Sigmoid colon (tissue), 7 donors: ENCODE measurements at places on chromosomes 7 and 10. TPM values are rescaled to one million over a fixed set of nuclear protein-coding genes. Genes with fewer than 3 reads are reported as not detected.

- DNase-seq = no peak
- no peak overlapping the region for H3K27ac ChIP-seq
- peaks cover 1% of the 10 kb centered on the region for H3K4me1 ChIP-seq
- no peak overlapping the region for H3K4me3 ChIP-seq
These were observed 6.7 kb downstream of the ZNF518A start for GRCh38 chr10:96136810-96137209.

DNA sequence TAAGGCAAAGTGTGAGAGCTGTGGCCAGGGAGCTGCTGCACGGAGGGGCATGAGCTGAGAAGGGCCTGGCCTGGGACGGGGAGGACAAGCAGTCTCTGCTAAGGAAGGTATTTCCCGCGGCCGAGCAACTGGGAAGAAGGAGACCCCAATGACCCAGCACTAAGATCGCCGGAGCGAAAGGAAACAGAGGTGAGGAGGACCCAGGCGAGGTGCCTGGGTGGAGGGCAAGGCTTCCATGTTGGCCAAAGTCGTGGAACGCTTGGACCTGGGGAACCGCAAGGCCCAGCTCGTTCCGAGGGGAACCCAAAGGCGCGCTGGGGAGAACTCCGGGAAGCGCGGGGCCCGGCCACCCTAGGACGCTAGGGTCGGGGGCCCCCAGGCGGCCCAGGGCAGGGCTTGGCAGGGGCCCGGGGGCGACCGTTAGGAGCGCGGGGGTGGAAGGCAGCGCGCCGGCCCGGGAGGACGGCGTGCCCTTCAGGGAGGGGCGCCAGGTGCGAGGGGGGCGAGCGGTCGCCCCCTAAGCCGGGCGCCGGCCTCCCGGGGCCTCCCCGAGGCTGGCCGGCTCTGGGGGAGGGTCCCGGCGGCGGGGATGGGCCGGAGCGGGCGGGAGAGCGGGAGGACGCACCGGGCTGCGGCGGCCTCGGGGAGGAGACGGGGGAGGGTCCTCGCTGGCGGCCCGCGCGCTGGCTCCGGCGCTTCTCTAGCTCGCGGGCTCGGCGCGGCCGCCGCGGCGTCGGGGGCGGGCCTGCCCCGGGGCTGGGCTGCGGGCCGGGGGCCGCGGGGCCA, 545 bp downstream of the GIGYF1 start:
- peak overlapping the region; percentile 99 for H3K4me3 ChIP-seq
- H3K36me3 ChIP-seq = peaks cover 10% of the 10 kb centered on the region
- H3K4me1 ChIP-seq = no peaks in the 10 kb centered on the region
- DNase-seq = peak; percentile 69
- no peaks in the 10 kb centered on the region for H3K27me3 ChIP-seq

- no peak overlapping the region for H3K27ac ChIP-seq
- no peaks in the 10 kb centered on the region for H3K27me3 ChIP-seq
- H3K36me3 ChIP-seq = no peaks in the 10 kb centered on the region
- H3K4me3 ChIP-seq = no peak overlapping the region
- no peaks in the 10 kb centered on the region for H3K4me1 ChIP-seq
- no peak for DNase-seq
These were observed 115.9 kb upstream of the ADAM12 start for GRCh38 chr10:126504063-126504760.

GRCh38 chr10:128680116-128680515, 553.9 kb upstream of the MKI67 start:
- no peak for DNase-seq
- H3K36me3 ChIP-seq = no peaks in the 10 kb centered on the region
- no peak overlapping the region for H3K4me3 ChIP-seq

DNA sequence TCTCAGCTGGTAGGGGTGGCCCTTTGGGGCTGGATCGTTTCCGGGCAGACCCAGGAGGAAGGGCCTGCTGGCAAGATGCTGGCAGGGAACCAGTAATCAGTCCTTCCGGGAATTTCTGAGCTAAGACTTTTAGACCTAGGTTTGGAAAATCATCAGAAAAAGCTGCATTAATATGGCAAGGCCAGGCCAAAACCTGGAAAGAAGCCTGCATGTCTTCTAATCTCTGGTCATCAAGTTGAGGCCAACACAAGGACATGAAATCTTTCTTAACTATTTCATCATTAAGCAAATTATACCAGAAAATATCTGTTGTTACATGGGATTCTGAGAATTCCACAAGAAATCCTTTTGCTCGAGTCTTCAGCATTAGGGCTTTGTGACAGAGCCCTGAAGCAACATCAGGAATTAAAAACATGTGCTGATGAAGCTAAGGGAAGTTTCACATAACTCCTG, 19.9 kb downstream of the CPA1 start:
- H3K27ac ChIP-seq = no peak overlapping the region
- H3K4me1 ChIP-seq = peaks cover 23% of the 10 kb centered on the region
- no peak for DNase-seq

GRCh38 chr7:98669329-98670000, 52.4 kb downstream of the NPTX2 start:
- H3K27ac ChIP-seq = no peak overlapping the region
- no peaks in the 10 kb centered on the region for H3K4me1 ChIP-seq
- no peaks in the 10 kb centered on the region for H3K36me3 ChIP-seq
- H3K4me3 ChIP-seq = no peak overlapping the region
- DNase-seq = no peak
- H3K27me3 ChIP-seq = no peaks in the 10 kb centered on the region

- H3K4me1 ChIP-seq = no peaks in the 10 kb centered on the region
- H3K36me3 ChIP-seq = no peaks in the 10 kb centered on the region
- H3K27me3 ChIP-seq = no peaks in the 10 kb centered on the region
These were observed 343.0 kb downstream of the CRPPA start for GRCh38 chr7:16078076-16078952.

Gene SORBS1
- 1,403 TPM for total RNA-seq

Gene NFE2L3
- total RNA-seq = 2.1 TPM

- H3K27ac ChIP-seq = no peak overlapping the region
- no peaks in the 10 kb centered on the region for H3K27me3 ChIP-seq
- no peak for DNase-seq
- no peaks in the 10 kb centered on the region for H3K4me1 ChIP-seq
- no peaks in the 10 kb centered on the region for H3K36me3 ChIP-seq
- H3K4me3 ChIP-seq = no peak overlapping the region
These were observed 38.8 kb downstream of the CDHR3 start for GRCh38 chr7:106001886-106002285.

Gene BRAT1
- total RNA-seq = 20.0 TPM

Gene DGKB
- 8.2 TPM for total RNA-seq

GRCh38 chr7:27176524-27176845, 2.4 kb upstream of the HOXA10 start:
- H3K4me3 ChIP-seq = peak overlapping the region; percentile 80
- H3K4me1 ChIP-seq = peaks cover 47% of the 10 kb centered on the region
- DNase-seq = no peak

GRCh38 chr7:26052706-26053105, 99.3 kb upstream of the NFE2L3 start:
- no peaks in the 10 kb centered on the region for H3K27me3 ChIP-seq
- no peak overlapping the region for H3K27ac ChIP-seq
- no peaks in the 10 kb centered on the region for H3K36me3 ChIP-seq
- no peak for DNase-seq

DNA sequence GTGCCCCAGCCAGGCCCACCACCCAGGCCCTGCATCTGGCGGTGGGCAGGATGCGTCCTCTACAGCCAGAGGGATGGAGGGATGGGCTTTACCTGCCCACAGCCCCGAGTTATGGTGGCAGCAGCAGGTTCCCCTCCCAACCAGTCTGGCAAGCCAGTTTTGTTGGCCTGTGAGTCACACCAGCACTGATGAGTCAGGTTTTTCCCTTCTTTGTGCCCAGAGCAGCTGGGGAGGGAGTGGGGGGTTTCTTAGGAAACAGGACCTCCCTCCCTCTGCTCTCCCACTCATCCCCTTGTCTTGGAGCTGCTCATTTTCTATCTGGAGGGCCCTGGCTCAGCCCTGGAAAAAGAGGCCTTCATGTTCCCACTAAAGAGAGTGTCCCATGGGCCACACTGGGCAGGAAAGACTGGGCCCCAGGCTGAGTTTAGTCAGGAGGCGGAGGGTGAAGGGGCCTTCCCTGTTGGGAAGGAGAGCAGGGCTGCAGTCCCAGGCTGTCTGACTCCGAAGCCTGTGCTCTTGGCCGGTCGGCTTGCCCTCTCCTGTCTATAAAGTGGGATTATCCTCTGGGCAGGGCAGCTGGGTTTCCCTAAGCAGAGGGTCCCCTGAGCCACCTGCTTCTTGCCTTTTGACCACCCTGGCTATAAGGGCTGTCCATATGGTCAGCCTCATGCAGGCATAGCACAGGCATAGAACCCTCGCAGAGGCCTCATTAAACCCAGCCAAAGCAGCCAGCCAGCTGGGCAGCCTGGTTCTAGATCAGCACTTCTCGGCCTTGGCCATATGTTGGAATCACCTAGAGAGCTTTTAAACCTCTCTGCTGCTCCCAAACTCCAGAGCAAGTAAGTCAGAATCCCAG, 30.2 kb upstream of the ANKRD2 start:
- no peaks in the 10 kb centered on the region for H3K27me3 ChIP-seq
- no peaks in the 10 kb centered on the region for H3K36me3 ChIP-seq
- peak overlapping the region; percentile 88 for H3K27ac ChIP-seq
- no peaks in the 10 kb centered on the region for H3K4me1 ChIP-seq
- no peak overlapping the region for H3K4me3 ChIP-seq

DNA sequence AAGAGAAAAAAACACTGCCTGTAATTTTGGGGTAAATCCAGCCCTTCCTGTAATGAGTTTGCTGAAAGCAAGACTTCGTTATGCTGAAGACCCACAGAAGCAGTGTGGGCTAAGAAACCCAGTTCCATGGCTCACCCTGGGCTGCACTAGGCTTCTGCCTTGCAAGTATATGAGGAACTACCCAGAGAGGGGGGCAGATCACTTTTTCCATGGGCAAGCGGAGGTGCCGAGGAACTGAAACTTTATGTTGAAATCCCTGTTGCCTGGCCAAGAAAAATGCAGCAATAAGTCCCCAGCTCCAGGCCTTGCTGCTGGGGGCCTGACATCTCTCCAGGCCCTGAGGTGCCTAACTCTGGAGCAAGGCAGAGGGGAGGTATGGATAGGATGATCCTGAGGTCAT, 8.5 kb downstream of the RASSF4 start:
- peaks cover 4% of the 10 kb centered on the region for H3K4me1 ChIP-seq
- no peak overlapping the region for H3K4me3 ChIP-seq
- H3K36me3 ChIP-seq = peaks cover 14% of the 10 kb centered on the region
- peak; percentile 83 for DNase-seq
- no peaks in the 10 kb centered on the region for H3K27me3 ChIP-seq

- no peak overlapping the region for H3K4me3 ChIP-seq
- no peaks in the 10 kb centered on the region for H3K27me3 ChIP-seq
- no peaks in the 10 kb centered on the region for H3K4me1 ChIP-seq
- H3K27ac ChIP-seq = no peak overlapping the region
These were observed 416.4 kb downstream of the TCERG1L start for GRCh38 chr10:130895161-130895560.

DNA sequence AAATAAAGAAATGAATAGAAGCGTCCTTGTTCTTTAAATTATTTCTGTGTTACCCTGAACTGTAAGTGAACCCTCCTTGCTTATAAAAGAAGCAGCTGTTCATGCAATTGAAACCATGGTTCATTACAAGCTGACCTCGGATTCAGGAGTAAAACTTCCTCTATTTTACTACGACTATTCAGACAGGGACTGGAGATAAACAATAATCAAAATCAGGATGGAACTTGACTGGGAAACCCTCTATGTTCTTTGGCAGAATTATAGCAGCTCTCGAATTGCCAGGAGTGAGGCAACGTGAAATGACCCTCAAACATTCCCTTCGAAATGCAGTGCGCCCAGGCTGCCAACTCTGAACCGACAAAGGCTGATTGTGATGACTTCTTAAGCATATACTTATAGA, 172.1 kb downstream of the CYP26A1 start:
- no peaks in the 10 kb centered on the region for H3K27me3 ChIP-seq
- no peak overlapping the region for H3K4me3 ChIP-seq
- H3K4me1 ChIP-seq = no peaks in the 10 kb centered on the region
- no peak for DNase-seq
- no peak overlapping the region for H3K27ac ChIP-seq

- H3K36me3 ChIP-seq = no peaks in the 10 kb centered on the region
- no peak for DNase-seq
- H3K27me3 ChIP-seq = no peaks in the 10 kb centered on the region
These were observed 84.2 kb upstream of the FRMD4A start for GRCh38 chr10:14414901-14415300.

- no peak for DNase-seq
- H3K27ac ChIP-seq = no peak overlapping the region
- H3K4me1 ChIP-seq = peaks cover 10% of the 10 kb centered on the region
- no peaks in the 10 kb centered on the region for H3K27me3 ChIP-seq
These were observed 371.7 kb upstream of the PRKCQ start for GRCh38 chr10:6951732-6952131.

Gene NRCAM
- 1.4 TPM for total RNA-seq

GRCh38 chr10:107011105-107011504, 153.4 kb downstream of the SORCS1 start:
- H3K4me1 ChIP-seq = no peaks in the 10 kb centered on the region
- no peak overlapping the region for H3K4me3 ChIP-seq
- no peaks in the 10 kb centered on the region for H3K27me3 ChIP-seq
- no peak for DNase-seq
- H3K36me3 ChIP-seq = no peaks in the 10 kb centered on the region
- no peak overlapping the region for H3K27ac ChIP-seq

DNA sequence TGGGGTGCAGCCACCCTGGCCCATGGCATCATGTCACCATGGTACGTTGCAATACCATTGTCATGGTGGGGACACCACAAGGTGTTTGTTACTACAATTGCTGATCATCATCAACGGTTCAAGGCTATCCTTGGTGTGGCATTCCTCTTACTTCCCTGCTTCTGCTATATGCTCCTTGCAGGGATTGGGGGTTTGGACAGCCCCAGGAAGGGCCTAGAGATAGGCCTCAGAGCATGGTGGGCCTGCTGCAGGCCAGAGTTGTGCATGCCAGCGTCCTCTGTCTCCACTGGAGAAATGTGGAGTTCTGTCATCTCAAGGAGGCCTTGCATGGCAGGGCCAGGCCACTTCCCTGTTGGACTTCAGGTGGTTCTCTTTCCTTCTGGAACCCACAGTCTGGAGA, 234.6 kb upstream of the MKI67 start:
- no peaks in the 10 kb centered on the region for H3K36me3 ChIP-seq
- H3K4me1 ChIP-seq = no peaks in the 10 kb centered on the region
- DNase-seq = no peak
- H3K27me3 ChIP-seq = no peaks in the 10 kb centered on the region

- no peaks in the 10 kb centered on the region for H3K27me3 ChIP-seq
- H3K27ac ChIP-seq = no peak overlapping the region
- no peak for DNase-seq
- H3K4me1 ChIP-seq = no peaks in the 10 kb centered on the region
These were observed 485.8 kb downstream of the PLXDC2 start for GRCh38 chr10:20302033-20302432.
